ENCODE measurements at places on chromosomes 11 and 22.

- DNase-seq: no peak
Observed at GRCh38 chr22:34763496-34763895, 302.5 kb upstream of the ISX start.

DNA sequence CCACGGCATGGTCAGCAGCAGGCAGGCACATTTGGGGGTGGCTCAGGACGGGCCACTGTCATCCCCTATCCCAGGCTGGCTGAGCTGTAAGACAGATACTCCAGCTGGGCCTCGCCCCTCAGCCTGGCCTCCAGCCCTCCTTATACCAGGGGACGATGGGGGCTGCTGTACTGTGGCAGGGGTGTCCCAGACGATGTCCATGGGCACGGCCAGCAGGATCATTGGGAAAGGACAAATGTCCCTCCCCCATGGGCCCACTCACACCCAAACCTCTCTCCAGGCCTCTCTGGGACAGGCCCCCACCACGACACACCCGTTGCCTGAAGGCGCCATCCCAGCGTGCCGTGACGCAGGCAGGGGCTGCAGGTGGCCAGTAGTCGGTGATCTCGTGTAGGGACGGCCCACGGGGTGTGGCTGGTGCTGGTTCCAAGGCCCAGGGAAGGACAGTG is 1.5 kb upstream of the IL17REL start:
- no peak for DNase-seq

GRCh38 chr11:61797263-61797944 is 4.7 kb downstream of the FEN1 start:
- peak; percentile 81 for DNase-seq

- DNase-seq: no peak
Observed at GRCh38 chr11:75223954-75224643, 16.5 kb upstream of the TPBGL start.

- no peak for DNase-seq
Observed at GRCh38 chr11:76788661-76789442, 5.7 kb downstream of the TSKU start.

- DNase-seq: peak; percentile 35
Observed at GRCh38 chr11:111797145-111797581, 31.0 kb upstream of the PPP2R1B start.

DNA sequence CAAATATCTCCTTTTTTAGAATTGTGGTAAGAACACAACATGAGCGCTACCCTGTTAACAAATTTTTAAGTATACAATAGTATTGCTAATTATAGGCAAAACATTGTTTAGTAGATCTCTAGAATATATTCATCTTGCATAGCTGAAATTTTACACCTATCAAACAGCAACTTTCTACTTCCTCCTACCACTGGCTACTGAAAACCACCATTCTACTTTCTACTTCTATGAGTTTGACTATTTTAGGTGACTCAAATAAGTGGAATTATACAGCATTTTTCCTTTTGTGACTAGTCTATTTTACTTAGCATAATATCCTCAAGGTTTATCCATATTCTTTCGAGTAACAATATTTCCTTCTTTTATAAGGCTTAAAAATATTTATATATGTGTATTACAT is 128.4 kb downstream of the FAM76B start:
- no peak for DNase-seq

GRCh38 chr11:112583261-112583893 is 322.7 kb upstream of the PLET1 start:
- no peak for DNase-seq

GRCh38 chr11:117072517-117073461 is 25.4 kb downstream of the SIK3 start:
- DNase-seq: peak; percentile 94
